ENCODE measurements at places on chromosomes 16 and 17.

DNA sequence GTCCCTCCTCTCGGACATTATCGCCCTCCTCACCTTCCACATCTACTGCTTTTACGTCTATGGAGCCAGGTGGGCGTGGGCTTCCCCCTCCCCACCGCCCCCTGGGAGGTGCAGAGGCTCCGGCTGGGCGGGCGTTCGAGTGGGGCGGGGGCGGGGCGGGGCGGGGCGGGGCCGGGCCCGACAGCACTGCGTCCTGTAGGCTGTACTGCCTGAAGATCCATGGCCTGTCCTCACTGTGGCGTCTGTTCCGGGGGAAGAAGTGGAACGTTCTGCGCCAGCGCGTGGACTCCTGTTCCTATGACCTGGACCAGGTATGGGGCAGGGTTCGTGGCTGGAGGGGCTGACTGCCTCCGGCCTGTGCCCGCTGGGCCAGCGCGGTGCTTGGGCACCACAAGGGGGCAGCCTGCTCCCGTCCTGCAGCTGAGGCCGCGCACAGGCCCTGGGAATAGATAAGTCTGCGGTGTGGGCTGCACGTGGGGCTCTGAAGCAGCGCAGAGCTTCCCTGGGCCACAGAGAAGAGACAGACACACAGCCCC, 9.2 kb downstream of the PIGQ start:
- no peak for DNase-seq

- DNase-seq, result no peak
Measured at GRCh38 chr16:89090669-89091426, 2.8 kb upstream of the ACSF3 start.

GRCh38 chr16:55021595-55022475, 91.2 kb downstream of the IRX5 start:
- DNase-seq, result peak; percentile 72

- DNase-seq, result no peak
Measured at GRCh38 chr17:51674579-51675255, 414.4 kb downstream of the UTP18 start.

- DNase-seq, result no peak
Measured at GRCh38 chr16:46857368-46857945, 26.5 kb upstream of the C16orf87 start.

DNA sequence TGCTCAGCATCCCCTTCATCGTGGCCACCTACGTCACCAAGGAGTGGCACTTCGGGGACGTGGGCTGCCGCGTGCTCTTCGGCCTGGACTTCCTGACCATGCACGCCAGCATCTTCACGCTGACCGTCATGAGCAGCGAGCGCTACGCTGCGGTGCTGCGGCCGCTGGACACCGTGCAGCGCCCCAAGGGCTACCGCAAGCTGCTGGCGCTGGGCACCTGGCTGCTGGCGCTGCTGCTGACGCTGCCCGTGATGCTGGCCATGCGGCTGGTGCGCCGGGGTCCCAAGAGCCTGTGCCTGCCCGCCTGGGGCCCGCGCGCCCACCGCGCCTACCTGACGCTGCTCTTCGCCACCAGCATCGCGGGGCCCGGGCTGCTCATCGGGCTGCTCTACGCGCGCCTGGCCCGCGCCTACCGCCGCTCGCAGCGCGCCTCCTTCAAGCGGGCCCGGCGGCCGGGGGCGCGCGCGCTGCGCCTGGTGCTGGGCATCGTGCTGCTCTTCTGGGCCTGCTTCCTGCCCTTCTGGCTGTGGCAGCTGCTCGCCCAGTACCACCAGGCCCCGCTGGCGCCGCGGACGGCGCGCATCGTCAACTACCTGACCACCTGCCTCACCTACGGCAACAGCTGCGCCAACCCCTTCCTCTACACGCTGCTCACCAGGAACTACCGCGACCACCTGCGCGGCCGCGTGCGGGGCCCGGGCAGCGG, 3.2 kb downstream of the UTS2R start:
- DNase-seq, result no peak

GRCh38 chr17:41363881-41364280, 5.7 kb downstream of the KRT33B start:
- DNase-seq, result no peak

GRCh38 chr17:21357696-21358656, 18.2 kb upstream of the KCNJ12 start:
- no peak for DNase-seq

DNA sequence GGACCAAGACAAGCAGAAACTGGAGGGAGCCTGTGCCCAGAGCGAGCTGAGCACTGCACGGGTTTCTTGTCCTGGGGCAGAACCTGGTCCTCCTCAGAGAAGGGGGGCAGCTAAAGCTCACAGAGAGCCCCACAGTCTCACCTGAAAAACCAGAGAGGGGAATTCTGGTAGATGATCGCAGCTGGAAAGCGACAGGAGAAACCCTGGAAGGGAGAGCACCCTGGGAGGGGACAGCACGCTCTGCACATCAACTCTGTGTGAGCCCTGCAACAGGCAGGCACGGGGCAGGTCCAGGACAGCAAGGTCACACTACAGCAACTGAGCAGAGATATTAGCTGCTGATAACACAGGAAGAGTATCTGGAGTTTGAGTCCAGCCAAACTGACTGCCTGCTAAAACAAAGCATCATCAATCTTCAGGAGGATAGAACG, 18.2 kb downstream of the ZCCHC14 start:
- no peak for DNase-seq

GRCh38 chr17:68061512-68062313, 26.2 kb downstream of the KPNA2 start:
- no peak for DNase-seq

- no peak for DNase-seq
Measured at GRCh38 chr17:8285270-8286181, 2.9 kb upstream of the RANGRF start.

- DNase-seq, result peak; percentile 64
Measured at GRCh38 chr16:57606847-57607501, 21.5 kb upstream of the ADGRG1 start.

DNA sequence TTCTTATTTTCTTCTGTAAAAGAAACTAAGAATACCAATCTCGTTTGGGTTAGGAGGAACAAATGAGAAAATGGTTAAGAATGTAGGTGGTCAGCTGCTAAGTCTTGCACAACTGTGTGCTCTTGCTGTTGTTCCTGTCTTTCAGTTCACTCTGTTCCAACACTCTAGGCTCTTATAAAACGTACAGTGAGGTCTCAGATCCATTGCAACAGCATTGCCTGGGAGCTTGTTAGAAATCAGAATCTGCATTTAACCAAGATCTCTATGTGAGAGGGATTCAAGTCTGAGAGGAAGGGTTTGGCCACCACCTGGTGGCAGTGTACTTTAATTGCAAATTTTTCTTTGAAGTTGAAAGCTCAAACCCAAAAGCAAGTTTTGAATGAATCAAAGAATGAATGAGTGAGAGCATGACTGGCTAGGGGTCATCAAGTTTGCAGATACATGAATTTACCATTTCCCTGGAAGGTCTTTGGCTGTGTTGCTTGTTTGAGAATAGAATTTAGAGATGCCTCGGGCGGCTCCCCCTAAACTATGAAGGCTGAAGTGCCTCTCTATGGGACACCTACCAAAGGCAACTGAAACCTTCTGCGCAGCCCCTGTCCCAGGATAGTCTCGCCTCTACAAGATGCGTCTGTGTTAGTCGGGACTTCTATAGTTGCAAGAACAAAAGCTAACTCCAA, 2.5 kb downstream of the ALOX15B start:
- DNase-seq, result no peak

- no peak for DNase-seq
Measured at GRCh38 chr17:44037471-44037870, 22.7 kb upstream of the TMEM101 start.

DNA sequence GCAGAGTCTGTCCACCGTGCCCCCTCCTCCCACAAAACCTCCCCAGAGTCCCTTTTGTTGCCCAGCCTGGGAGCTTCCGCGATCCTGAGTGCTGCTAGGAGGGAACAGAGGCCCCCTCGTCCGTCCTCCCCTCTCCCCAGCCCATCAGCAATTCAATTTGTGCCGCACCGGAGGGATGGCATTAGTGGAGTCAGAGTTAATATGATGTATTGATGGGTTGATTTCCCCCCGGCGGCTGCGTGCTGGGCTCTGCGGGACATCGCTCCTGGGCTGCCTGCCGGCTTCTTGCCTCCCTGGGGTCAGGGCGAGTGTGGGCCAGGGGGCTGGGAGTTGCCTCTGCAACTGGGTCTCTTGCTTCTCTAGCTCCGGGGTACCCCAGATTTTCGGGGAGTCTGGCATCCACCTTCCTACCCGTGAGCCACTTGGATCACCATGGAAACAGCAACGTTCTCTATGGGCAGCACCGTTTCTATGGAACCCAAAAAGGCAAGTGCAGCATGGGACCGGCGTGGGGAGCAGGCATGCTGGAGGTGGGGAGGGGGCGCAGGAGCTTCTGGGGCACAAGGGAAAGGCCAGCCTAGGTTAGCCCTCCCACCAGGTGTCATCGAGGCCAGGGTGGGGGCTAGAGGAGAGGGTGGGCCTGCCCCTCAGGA, 42.9 kb downstream of the BAHCC1 start:
- DNase-seq, result no peak

- DNase-seq, result no peak
Measured at GRCh38 chr16:11957591-11958395, 7.2 kb upstream of the TNFRSF17 start.

GRCh38 chr16:68668266-68668665, 23.2 kb downstream of the CDH3 start:
- no peak for DNase-seq

DNA sequence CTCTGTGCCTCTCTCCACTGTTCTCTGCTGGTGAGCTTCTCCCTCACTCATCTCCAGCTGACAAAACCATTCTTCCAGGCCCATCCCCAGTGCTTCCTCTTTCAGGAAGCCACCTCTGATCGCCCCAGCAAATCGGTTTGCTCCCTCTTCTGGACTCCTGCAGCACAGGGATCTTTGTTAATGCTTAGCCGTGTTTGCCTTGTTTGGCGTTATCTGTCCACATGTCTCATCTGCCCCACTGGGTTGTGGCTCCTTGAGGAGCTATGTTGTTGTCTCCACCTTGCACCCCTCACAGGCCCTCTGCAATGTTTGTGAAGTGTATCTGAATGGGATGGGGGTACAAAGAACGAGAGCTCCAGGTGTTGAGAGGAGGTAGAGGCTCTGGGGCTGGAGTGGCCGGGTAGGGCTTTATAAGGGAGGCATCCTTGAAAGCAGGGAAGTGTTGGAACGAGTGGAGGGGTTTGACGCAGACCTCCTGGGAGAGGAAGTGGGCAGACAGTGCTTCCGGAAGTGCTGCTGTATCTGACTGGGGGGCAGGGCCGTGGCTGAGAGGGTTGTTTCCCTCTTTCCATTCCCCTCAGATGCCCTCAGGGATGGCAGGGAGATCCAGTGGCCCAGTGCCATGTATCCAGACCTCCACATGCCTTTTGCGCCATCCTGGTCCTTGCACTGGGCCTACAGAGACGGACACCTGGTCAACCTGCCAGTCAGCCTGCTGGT, 27.8 kb downstream of the CASKIN2 start:
- no peak for DNase-seq

DNA sequence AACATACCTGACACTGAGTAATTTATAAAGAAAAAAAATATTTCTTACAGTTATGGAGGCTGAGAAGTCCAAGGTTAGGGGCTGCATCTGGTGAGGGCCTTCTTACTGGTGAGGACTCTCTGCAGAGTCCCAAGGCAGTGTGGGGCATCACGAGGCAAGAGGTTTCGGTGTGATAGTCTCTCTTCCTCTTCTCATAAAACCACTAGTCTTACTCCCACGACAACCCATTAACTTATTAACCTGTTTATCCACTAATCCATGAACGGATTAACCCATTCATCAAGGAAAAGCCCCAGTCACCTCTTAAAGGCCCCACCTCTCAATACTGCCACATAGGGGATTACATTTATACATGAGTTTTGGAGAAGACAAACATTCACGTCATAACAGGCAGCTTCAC, 20.1 kb downstream of the CIITA start:
- DNase-seq, result no peak

GRCh38 chr17:73901661-73902415, 257.6 kb upstream of the SDK2 start:
- DNase-seq, result peak; percentile 74

- no peak for DNase-seq
Measured at GRCh38 chr17:66229783-66230538, 746 bp upstream of the APOH start.

DNA sequence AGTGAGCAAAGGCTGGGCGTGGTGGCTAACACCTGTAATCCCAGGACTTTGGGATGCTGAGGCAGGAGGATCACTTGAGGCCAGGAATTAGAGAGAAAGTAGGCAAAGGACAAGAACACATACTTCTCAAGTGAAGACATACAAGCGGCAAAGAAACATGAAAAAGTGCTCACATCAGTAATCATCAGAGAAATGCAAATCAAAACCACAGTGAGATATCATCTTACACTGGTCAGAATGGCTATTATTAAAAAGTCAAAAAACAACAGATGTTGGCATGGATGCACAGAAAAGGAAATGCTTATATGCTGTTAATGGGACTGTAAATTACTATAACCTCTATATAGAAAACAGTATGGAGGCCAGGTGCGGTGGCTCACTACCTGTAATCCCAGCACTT, 12.2 kb upstream of the SLX4 start:
- DNase-seq, result no peak

DNA sequence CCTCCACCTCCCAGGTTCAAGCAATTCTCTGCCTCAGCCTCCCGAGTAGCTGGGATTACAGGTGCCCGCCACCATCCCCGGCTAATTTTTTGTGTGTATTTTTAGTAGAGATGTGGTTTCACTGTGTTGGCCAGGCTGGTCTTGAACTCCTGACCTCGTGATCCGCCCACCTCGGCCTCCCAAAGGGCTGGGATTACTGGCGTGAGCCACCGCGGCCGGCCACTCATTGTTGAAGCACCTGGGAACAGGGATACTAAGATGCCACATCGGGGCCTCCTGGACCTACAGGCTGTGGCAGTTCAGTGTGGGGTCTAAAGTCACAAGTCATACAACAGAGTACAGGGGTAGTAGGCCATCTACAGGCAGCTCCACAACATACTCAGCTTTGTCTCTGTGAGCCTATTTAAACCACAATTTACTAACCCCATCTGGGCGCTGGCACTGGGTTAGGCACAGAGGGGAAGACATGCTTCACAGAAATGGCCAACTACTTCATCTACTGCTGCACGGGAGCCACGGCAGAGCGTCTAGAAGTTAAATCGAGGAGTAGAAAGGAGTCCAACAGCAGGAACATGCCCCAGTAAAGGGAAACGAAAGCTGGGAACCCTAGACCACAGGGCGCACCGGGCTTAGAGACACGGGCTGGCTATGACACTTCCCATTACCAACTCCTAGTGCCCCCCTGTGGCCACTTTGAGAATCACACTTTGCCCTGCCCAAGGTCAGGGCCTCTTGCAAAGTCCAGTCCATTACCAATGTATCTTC, 4.3 kb downstream of the VAMP2 start:
- DNase-seq, result peak; percentile 95

DNA sequence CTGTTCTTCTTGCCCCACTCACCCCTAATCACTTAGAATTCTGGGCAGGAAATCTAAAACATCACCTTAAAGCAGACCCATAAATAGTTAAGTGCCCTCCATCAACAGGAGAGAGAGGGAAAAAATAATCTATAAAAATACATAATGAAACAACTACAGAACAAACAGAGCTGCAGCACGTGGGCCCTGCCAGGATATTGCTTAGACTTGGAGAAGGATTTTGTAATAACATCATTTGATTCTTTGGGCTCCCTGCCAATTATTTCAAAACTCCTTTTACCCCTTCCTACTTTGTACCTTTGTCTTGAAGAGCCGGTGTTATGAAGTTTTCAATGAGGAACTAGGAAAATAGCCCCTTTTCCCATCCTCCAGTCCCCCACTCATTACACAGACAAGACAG, 130.6 kb upstream of the TOX3 start:
- no peak for DNase-seq

Data from vagina (tissue), 2 donors.